ENCODE measurements at places on chromosomes 1 and 21.

DNA sequence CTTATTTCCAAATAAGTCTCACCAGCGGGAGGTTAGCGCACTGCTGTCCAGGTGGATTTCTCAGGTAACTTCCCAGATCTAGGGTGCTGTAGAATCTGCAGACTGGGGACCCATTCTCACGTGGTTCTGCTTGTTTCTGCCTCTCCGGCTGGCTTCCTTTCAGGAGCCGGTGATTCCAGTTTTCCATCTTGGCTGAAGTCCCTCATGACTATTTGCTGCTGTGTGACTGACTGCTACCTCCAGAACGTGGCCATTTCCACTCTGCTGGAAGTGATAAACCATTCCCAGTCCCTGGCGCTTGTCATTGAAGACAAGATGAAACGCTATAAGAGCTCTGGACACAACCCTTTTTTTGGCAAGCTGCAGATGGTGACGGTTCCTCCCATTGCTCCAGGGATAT lies 76.0 kb downstream of the DOP1B start:
- DNase-seq = no peak

GRCh38 chr1:228804173-228804572 lies 68.9 kb downstream of the RHOU start:
- no peak for DNase-seq

DNA sequence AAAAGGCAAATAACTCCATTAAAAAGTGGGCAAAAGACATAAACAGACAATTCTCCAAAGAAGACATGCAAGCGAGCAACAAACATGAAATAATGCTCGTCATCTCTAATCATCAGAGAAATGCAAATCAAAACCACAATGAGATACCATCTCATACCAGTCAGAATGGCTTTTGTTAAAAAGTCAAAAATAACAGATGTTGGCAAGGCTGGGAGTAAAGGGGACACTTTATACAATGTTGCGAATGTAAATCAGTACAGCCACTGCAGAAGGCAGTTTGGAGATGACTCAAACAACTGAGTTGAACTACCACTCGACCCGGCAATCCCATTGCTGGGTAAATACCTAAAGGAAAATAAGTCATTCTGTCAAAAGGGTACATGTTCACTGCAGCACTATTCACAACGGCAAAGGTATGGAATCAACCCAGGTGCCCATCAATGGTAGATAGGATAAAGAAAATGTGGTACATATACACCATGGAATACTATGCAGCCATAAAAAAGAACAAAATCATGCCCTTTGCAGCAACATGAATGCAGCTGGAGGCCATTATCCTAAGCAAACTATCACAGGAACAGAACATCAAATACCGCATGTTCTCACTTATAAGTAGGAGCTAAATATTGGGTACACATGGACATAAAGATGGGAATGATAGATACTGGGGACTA lies 25.9 kb downstream of the TSPAN2 start:
- DNase-seq = no peak

DNA sequence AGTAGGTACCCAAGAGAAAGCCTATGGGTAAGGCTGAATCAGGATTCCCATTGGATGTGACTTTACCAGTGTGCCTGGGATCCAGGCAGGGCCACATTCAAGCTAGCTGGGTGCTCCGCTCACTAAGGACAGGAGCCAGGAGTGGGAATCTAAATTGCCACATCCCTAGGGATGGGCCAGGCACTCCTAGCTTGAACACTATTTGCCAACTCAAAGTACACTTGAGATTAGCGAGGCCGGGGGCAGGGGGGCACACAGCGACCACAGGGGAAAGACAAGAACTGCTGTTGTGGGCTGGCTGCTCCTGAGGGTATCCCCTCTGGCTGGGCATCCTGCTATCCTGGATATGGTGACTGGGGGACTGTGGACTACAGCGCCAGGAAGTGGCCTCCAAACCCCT lies 4.3 kb downstream of the SLC45A3 start:
- no peak for DNase-seq

DNA sequence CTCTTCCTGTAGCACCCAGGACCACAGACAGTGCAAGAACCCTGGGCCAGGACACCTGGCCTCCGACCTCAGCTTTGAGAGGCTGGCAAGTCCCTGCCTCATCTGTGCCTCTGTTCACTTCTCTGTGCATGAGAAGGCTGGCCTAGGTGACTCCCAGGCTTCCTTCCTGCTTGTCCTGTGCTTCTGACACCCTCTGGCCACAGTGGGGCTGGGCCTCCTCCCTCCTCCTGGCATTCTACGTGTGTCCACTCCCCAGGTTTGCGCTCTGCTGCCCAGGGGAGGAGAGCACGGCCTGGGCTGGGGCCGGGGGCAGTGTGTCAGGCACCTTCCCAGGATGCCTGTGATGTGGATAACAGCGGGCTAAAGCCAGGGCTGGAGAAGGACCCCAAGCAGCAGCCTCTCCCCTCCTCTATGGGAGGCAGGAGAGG lies 30.3 kb upstream of the PKP1 start:
- DNase-seq = no peak

Measured in stimulated activated CD8-positive, alpha-beta memory T cell treated with anti-CD3 and anti-CD28 coated beads, Interleukin-7, amount 100 ng/mL, for 4 hours (primary cell).